ENCODE measurements at places on chromosomes 5 and 9.
A peak's percentile ranks its signal among the peaks of the same experiment; 100 is the strongest.

DNA sequence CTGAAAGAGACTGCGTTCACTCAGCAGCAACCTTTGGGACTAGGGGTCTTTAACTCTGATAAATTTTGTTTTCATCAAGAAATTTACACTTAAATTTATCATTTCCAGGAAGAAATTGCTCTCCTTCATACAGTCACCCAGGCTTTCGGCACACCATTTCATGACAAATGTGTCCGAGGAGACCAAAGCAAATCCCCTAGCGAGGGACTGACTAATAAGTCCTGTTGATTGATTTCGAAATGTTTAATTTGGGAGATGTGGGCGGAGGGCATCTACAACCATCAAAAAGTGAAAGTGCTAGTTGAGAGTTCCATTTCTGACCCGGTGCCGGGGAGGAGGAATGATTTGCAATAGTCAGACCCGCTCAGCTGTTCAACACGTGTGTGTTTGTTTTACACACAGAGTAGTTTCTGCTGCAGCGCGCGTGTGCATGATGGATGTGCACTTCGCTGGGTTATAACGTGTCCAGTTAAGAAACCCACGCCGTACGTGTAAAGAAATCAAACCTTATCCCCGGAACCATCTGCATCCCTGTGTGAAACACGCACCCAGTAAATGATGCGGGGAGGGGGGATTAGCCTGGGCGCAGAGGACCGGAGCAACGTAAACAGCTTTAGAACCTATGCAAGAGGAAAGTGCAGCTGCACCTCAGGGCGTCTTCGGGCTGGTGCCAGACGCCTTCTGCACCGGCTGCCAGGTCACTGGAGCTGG, 845 bp upstream of the NR4A3 start:
- DNase-seq, result peak; percentile 47

GRCh38 chr5:161547738-161548486, 1.4 kb upstream of the GABRB2 start:
- DNase-seq, result no peak

- no peak for DNase-seq
These were observed 75.8 kb downstream of the AOPEP start for GRCh38 chr9:94802251-94802650.

- no peak for DNase-seq
These were observed 26.8 kb upstream of the ADAMTSL1 start for GRCh38 chr9:18447131-18447530.

DNA sequence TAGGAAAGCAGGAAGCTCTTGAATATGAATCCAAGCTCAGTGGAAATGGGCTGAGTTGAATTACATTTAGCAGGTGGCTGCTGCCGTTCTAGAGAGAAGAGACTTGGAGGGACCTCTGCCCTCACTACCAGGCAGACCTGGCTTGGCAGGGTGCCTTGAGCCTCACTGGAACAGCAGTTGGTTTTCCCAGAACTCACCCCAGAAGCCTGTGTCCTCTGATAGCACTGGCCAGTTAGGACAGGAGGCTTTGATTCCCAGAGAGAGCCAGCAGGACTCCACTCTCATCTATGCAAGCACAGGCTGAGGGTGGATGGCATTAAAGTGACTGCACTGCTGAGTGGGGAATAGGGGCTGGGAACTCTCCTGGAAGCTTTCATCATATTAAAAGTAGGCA, 54.8 kb downstream of the PWWP2A start:
- no peak for DNase-seq

GRCh38 chr5:128749136-128749898, 211.3 kb upstream of the FBN2 start:
- DNase-seq, result no peak

DNA sequence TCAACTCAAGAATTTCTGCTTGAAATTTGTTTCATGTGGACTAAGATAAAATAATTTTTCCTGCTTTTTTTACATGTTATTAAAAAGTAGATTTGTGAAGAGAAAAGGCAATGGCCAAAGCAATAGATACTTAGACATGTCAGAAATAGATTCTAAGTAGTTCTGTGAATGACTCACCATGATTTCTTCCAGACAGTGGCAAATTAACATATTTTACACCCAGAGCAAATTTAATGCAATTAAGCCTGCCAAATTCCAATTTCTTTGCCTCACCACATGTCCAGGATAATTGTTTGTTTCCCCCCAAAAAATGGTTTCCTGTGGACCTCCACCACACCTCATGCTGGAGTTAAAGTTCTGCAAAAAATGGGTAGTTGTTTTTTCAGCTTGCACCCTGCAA, 651.4 kb downstream of the CETN3 start:
- no peak for DNase-seq

DNA sequence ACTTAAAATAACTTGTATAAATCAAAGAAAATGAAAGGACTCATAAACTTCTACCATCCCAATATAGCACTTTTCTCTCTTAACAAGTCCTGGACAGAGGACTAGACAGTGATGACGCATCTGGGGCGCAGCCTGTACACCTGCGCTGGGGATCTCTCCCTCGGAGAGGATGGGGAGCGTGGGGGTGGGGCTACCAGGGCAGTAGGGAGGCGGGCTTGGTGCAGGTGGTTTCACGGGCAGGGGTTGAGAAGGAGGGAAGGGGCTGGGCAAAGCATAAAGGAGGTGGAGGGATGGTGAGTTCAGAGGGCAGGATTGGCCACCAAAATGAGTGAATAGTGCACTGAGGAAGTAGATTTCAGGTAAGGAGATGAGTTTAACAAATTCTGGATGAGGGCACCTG, 41.1 kb downstream of the STC2 start:
- no peak for DNase-seq

GRCh38 chr5:52893105-52893504, 96.0 kb upstream of the ITGA2 start:
- DNase-seq, result no peak

DNA sequence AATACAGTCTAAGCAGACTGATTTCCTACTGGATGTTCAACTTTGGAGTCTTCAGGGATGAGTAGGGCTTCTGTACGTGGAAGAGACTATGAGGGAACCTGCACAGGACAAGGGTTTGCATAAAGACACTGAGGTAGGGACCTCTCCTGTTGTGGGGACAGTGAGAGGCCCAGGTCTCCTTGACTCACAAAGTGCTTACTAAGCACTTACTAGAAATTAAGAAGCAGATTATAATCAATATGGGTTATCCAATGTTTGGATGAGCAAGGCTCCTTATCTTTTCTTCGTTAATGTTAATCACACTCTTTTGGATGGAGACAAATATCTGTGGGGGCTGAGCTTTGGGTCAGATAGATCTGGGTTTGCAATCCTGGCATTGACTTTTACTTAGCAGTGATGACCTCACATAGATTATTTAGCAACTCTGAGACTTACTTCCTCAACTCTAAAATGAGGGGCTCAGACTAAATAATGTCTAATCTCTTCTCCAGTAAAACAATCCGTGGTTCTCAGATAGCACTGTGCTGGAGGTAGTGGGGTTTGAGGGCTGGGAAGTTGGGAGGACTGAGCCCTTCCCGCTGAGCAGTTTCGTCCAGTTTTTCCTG, 45.9 kb downstream of the PDCD1LG2 start:
- DNase-seq, result no peak

DNA sequence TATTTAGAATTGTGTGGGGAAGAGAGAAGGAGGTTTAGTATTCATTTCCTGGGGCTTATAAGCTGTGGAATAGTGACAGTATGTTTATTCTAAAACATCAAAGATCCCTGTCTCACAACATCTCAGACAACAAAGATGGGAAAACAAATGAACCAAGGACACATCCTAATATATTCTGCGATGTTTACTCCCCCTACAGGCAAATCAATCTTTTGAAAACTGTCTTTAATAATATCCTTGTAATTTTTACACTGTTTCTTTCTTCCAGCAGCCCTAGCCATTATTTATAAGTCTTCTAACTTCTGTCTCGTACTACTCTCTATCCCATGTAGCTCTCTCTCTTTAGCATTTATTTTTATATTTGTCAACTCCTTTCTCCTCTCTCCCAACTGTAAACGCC, 33.5 kb upstream of the TMEM252 start:
- no peak for DNase-seq

GRCh38 chr9:133579601-133580418, 29.4 kb downstream of the FAM163B start:
- no peak for DNase-seq

- DNase-seq, result no peak
These were observed 99.6 kb downstream of the BASP1 start for GRCh38 chr5:17316970-17317459.

DNA sequence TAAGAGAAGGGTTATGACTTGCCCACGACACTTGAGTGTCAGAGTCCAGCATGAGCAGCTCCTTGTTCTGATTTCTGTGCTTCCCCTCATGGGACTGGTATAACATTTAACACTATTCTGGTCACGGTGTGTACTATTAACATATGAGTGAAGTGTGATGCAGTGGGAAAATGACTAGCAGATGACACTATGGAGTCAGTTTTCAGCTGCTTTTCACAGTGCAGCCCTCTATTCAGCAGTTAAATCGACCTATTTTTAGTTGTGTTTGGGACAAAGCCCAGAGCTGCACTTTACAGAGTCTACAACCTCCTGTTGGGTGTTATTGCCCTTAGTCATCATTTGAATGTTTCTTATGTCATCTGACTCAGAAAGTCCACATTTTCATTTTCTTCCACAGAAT, 59.1 kb downstream of the CHSY3 start:
- no peak for DNase-seq

DNA sequence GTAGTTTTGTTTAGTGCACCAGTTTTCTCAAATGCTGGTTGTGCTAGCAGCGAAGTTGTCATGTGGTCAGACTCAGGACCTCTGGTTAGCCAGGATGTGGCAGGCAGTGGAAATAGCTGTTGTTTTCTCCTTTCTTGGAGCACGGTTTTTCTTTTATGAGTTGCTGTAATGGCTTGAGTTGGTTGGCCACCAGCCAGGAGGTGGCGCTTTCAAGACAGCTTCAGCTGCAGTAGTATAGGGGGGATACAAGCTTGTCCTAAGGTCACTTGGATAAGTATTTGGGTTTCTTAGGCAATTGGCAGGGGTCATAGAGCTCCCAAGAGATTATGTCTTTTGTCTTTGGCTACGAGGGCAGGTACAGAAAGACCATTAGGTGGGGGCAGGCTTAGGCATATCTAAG, 274.2 kb upstream of the TARS1 start:
- no peak for DNase-seq

DNA sequence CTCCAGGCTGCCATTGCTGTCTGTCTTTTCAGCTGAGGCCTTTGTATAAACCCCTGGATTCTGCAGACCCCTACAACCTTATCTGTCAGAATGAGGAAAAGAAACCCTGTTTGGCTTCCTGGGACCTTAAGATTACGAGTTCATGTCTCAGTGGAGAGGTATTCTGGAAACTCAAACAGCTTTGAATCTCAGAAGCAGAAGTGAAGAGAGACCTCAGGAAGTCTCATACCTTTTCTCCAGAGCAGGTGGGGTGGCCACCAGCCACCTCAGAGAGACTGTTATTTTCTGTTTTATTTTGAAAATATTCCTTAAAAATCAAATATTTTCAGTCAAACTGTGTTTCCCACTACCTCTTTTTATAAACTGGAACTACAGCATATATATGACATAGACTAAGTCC, 457.5 kb downstream of the TMEM232 start:
- no peak for DNase-seq

DNA sequence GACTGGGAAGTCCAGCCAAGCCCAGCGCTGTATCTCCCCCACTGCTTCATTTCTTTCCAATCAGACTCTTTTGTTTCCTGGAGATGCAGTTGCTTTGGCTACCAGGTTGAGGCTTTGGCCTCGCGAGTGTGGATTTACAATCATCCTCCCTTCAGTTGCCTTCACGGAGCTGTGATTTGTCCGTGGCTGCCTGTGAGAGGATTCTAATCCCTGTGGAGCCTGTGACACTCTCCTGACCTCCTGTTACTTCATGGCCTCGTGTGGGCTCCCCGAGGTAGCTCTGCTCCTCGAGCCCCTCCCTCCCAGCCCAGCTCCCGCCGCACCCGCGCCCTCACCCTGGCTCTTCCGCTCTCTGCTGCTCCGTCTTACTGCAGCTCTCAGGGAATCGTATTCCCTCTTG, 107.2 kb upstream of the STC2 start:
- DNase-seq, result no peak

GRCh38 chr5:94932259-94932658, 313.8 kb downstream of the SLF1 start:
- no peak for DNase-seq

DNA sequence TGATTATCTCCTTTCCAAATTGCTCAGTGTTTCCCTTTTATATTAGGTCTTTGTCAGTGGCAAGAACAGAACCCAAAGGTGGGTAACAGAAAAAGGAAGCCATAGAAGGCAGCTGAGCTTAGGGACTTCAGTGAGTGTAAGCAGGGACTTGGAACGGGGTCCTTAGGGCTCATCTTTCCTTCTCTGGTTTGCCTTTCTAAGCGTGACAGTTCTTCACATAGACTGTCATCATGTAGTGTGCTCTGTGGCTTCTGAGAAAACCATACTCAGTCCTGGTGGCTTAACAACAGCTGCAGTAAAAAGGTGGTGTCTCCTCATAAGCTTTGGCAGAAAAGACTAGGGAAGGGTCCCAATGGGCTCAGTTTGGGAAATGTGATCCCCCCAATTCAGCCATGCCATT, 108.8 kb downstream of the SLC12A2 start:
- no peak for DNase-seq

- no peak for DNase-seq
These were observed 38.9 kb downstream of the CDH6 start for GRCh38 chr5:31232273-31232888.

DNA sequence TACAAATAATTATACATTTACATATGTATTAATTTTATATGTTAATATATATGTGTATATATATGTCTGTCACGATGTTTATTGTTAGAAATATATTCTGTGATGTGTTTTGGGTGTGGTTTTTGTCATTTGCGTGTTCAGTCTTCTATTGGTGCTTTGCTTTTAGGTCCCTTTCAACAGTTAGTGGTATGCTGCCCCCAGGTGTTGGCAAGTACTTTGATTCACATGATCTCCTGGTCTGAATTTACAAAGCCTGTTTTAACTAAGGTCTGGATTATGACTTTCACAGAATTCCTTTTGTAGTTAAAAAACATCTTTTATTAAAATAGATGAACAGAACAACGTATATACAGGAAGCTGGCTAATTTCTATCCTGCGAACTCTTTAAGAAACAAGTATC, 271.5 kb downstream of the CCDC171 start:
- no peak for DNase-seq
